Stimulated activated CD4-positive, alpha-beta T cell treated with anti-CD3 and anti-CD28 coated beads, Interleukin-4, amount 100 ng/mL, for 4 hours (primary cell): ENCODE measurements at places on chromosomes 11 and 22.

DNA sequence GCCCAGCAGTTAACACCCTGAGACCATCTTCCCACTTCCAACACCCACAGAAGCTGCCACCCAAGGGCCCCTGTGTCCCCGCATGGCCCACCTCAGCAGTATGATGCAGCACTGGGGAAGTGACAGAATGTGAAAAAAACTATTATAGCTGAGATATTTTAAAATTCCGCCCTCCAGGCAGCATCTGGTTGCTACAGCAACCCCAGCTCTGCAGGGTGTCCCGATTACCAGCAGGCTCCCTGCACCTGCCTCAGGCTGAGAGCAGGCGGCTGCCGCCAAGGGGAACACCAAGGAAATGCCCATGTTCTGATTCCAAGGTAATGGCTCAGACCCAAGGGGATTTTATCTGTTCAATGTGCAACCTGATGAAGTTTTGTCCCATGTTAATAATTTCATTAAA lies 10.5 kb upstream of the TMEM121B start:
- DNase-seq, result no peak

GRCh38 chr11:27215471-27216269 lies 147.3 kb downstream of the CCDC34 start:
- no peak for DNase-seq

GRCh38 chr22:25112538-25113253 lies 87.0 kb upstream of the CRYBB3 start:
- no peak for DNase-seq

DNA sequence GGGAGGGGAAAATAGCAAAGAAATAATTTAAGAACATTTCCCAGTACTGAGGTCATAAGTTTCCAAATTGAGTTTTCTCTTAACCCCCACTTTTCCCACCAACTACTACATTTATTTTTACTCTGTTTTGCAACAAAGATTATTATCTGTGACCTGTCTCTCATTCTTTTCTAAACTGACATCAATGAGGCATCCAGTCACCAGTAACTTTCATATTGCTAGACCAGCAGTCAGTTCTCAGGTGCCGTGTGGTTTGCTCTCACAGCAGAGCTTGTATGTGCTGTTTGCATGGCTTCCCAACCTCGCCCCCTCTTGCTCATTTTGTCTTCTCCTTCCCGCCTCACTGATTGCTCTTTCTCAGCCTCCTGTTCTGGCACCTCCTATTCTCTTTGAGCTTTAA lies 1091.3 kb downstream of the TBC1D22A start:
- no peak for DNase-seq

DNA sequence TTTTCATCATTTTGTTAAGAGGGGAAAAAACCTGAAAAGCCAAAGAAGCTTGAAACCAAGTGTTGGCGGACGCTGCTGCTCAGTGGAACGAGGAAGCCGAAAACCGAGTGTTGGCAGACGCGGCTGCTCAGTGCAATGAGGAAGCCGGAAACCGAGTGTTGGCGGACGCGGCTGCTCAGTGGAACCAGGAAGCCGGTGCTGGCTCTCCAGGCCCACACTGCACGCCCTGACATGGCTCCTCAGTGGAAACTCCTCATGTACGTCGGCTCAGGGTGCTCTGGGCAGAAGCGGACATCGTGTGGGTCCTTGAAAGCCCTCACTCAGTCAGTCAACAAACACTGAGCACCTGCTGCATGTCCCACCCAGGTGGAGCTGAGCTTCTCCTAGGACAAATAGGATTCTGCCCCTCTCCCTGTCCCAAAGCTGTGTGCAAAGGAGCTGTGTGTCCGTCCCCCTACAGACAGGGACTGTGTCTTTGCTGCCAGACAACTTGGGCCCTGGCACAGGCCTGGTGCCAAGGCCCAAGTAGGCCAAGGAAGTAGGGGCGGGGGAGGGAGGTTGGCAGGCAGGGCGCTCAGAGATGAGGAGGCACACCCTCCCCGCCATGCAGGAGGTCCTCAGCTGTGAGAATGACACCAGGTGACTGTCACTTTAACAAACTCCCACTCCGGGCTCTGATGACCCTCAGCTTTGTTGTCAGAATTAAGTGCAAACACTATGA lies 37.3 kb downstream of the PHF21B start:
- peak; percentile 12 for DNase-seq

DNA sequence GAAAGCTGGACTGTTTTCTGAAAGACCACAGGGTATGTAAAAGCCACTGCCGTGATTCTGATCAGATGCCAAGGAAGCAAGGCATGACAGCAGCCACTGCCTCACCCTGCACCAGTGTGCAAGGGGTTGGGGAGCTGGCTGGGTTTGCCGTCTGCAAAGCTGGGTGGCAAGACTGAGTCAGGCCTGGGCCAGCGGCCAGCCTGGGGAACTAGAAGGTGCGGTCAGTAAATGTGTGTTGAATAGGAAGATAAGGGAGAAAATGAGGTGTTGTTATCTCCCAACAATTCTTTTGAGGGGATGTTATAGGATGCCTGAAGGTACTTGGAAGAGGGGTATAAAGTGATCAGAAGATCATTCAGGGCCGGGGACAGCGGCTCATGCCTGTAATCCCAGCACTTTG lies 8.0 kb downstream of the VSTM5 start:
- DNase-seq, result no peak

GRCh38 chr22:38313384-38313955 lies 3.8 kb downstream of the CSNK1E start:
- no peak for DNase-seq

DNA sequence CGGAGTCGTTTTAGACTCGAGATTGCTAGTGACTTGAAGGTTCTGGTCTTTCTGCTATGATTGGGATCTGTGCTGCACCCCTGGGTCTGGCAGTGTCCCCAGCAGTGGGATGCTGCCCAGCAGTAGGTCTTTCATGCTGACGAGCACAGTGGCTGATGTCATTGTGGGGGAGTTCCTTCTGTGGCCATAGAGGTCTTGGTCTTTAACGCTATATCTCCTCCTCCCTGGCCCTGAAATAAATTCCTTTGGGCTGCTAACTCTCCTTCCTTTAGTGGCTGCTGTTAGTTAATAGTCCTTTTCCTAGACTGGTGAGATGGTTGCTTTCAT lies 136.3 kb downstream of the TEAD1 start:
- DNase-seq, result no peak

DNA sequence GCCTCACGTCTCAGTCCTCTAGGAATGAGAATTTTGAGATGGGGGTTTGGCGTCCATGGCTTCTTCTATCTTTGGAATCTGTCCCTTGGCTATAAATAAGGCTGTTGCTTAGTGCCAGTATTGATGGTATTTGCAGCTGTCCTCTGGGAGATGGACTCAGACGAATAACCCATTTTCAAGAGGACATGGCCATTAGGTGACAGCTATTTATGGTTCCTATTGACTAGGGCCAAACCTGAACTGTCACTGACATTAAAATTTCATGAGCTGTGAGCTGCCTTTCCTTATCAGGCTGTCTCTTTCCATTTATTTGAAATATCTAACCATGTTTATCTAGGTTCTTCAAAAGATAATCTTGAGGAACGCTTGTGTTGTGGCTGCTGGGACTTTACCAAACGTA lies 92.7 kb downstream of the NAV2 start:
- no peak for DNase-seq

- DNase-seq, result no peak
These were observed 870.3 kb upstream of the CHORDC1 start for GRCh38 chr11:91093141-91093540.

DNA sequence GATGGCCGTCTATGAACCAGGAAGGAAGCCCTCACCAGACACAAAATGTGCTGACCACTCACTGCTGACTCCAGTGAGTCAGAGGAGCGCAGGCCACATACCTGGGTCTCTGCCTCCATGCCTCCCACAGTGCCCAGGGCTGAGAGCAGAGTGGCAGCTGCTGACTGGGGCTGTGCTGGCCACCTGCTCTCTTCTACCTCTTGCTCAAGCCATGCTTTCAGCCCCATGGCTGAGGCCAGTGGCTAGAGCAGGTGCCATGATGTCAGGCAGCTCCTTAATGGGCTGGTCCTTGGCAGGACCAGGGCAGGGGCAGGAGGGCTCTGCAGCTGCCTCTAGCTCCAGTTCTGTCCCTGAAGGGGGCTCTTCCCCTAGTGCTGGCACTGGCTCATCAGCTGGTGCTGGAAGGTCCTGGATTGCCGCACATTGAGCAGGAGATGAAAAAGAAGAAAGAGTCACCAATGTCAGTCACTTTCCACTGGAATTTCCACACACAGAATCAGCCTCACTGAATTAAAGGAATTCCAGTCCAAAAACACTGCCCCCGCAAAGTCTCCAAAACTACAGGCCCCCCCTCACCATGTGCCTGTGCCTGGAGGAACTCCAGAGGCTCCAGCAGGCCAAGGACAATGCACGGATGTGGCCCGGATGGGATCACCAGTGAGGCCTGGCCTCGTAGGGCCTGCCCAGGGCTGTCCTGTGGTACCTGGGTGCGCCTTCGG lies 86.4 kb downstream of the GGTLC2 start:
- DNase-seq, result no peak

DNA sequence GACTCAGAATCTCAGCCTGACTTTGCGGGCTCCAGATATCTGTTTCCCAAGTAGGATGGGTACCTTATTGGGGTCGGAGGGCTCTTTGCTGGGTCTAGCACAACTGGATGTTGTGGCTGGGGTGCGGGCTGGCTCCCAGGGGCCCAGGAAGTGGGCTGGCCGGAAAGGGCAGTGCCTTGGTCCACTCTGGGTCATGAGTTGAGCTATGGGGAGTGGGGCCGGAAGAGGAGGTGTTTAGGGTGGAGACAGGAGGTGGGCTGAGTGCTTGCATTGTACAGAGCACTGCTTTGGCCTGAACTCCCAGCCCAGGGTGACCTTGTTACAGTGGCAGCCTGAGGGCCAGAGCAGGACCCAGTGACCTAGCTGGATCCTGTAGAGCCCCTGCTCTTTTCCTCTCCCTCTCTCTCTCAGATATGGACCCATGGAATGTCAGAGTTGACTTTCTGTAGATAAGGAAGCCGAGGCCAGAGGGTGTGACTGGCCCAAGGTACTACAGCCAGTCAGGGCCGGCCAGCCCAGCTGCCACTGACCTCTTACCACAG lies 13.2 kb downstream of the PHLDB1 start:
- no peak for DNase-seq

DNA sequence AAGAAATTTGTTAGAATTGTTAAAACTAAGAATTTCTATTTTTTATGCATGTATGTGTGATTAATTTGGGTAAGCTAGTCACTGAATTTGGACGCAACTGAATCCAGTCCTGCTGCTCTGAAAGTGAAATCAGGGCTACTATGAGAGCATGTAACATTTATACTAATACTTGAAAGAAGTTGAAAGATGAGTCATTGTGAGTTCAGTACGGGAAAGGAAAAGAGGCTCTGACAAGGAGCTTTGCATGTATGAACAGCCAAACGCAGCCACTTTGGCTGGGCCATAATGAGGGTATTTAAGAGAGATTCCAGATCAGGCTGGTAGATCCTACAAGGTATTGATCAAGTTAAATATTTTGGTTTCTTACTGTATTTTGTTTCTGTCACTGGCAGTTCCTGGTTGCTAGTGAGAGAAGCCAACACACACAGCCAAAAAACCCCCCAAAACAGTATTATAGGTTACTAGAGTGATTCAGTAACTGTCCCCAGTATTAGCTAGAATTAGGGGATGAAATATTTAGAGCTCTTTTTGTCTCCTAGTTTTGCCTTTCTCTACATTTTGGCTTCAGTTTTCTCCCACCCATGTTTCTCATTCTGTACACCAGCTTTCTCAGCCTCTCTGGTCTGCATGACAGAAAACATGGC lies 14.1 kb downstream of the AASDHPPT start:
- DNase-seq, result no peak

DNA sequence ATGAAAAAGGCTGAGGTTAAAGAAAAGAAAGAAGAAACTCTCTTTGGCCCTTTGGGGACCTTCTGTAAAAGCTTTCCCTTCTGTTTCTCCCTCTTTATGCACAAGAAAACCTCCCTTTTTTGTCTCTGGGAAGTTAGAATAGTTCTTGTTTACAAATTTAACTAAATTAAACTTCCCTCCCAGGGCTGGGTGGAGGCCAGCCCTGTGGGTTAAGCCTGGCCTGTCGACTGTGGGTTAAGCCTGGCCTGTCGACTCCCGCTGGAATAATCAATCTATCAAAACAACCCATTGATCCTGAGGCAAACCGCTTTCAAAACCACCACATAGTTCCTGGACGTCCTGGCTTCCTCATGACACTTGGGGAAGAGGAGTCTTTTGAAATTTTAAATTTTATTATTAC lies 1.2 kb upstream of the DRG1 start:
- DNase-seq, result no peak

GRCh38 chr11:118635237-118635591 lies 27.8 kb downstream of the PHLDB1 start:
- no peak for DNase-seq

DNA sequence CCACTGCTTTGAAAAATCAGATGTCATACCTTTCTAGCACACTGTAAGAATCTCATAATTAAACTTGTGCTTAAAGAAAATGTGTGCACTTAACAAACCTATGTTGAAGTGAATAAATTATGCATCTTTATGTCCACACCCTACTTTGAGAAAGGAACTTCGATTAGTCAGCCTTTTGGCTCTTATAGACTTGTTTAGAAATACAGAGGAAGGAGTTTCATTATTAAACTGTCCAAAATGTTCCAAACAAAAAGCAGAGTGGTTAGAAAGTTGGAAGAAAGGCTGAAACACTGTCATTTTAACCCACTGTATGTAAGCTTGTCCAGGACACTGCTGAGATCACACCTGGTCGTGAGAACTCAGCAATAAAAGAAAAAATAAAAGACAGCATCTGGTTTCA lies 863.2 kb upstream of the CHORDC1 start:
- no peak for DNase-seq

DNA sequence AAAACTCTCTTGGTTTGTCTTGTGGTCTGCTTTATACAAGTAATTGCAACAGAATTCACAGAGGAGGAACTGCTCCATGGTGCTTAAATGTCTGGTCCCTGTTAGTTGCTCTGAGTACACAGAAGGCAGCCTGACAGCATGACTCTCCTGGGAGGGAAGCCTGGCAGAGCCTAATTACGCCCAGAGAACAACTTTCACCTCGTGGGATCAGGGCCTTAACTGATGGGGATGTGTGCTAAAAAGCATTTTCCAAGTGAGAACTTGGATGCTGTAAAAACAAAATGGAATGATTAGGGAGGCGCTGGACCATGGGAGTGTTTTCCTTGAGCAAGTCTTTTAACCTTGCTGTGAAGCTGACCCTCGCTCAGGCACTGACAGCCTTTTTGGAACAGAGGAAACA lies 154.0 kb upstream of the TENM4 start:
- no peak for DNase-seq

GRCh38 chr11:94650756-94651155 lies 83.6 kb downstream of the PIWIL4 start:
- DNase-seq, result no peak

DNA sequence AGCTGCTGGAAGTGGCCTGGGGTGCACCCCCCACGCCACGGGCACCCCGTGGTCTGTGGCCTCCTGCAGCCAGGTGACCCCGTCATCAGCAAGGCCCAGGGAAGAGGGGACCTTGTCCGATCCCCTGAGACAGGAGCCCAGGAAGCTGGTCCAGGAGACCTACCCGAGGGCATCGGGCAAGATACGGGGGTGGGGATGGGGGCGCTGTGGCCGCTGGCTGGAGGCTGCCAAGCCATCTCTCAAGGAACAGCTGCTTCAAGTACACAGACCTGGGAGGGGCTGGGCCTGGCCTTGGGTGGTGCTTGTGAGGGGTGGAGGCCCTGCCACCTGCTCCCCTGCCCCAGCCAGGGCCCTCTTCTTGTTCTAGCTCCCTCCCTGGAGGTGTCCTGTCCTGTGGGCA lies 1272.1 kb downstream of the BRD1 start:
- DNase-seq, result no peak
